ENCODE measurements at places on chromosomes 1 and 21.

DNA sequence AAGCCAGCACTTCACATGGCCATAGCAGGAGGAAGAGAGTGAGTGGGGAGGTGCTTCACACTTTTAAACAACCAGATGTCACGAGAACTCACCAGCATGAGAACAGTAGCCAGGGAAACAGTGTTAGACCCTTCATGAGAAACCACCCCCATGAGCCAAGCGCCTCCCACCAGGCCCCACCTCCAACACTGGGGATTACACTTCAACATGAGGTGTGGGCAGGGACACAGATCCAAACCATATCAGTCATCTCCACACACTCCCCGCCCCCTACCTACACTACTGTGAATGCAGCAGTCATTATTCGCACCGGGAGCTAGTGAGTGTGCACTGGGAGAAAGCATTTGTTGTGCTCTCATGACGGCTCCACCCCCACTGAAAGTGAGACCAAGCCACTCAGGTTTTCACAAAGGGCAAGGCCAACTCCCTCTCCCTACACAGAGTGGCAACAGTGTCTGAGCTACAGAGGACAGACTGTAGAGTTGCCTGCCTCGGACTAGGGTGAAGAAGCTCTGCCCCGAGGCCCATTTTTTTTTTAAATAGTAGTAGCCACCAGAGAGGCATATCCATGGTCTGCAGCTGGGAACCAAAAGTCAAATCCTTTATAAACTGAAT, 125.6 kb downstream of the BARHL2 start:
- DNase-seq, result no peak

DNA sequence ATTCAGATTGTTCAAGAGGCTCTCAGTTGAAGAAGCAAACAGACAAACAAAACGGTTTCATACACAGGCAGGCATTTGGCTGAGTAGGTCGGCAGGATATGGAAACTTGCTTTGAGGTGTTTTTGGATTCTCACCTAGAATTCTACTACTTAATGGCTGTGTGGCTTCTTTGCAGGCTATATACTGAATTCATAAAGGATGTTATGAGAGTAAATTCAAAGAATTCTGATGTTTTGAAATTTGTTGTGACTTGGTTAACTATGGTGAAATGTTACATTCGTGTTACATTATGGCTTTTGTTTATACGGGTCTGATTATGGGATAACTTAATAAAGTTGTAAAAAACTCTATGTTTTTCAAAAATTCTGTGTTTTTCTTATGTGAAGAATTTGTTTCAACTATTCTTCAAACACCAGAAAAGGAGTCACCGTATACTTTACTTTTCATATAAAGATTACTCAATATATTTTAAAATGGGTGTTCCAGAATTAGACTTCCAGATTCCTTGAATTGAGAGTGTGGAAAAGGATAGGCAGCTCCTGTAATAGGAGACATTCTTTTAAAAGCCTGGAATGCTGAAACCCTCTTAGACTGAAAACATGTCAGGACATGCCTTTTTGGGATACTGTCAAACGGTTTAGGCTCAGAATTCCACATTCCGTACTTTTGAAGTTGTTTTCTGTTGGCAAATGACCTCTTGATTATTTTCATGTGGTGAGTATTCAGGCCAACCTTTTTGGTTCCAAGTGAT, 8.2 kb upstream of the IRF2BP2 start:
- DNase-seq, result no peak

DNA sequence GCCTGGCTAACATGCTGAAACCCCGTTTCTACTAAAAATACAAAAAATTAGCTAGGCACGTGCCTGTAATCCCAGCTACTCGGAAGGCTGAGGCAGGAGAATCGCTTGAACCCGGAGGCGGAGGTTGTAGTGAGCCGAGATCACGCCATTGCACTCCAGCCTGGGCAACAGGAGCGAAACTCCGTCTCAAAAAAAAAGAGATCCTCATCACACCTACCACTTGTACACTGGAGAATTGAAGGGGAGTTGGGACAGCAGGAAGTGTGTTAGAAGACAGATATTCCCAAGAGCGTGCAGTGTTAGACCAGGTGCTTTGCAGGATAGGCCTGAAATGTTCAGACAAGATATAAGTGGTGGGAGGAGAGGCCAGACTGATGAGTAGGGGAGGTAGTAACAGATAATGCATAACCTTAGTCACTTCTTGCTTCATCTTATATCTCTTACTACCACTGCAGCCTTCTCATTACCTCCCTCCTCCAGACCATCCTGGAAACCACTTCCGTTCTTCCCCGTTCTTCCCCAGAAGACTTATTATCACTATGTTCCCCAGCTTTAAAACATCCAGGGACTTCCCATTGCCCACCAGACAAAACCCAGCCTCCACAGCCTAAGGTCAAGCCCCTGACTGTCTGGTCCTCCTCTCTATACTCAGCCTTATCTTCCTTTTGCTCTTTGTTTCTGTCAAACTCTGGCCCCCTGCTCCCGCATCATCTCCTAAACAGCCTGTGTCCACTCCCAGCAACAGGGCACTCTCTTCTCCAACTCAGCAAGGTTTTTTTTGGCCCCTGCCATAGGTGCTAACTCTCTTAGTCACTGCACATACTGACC, 21.3 kb downstream of the FAM20B start:
- DNase-seq, result no peak

DNA sequence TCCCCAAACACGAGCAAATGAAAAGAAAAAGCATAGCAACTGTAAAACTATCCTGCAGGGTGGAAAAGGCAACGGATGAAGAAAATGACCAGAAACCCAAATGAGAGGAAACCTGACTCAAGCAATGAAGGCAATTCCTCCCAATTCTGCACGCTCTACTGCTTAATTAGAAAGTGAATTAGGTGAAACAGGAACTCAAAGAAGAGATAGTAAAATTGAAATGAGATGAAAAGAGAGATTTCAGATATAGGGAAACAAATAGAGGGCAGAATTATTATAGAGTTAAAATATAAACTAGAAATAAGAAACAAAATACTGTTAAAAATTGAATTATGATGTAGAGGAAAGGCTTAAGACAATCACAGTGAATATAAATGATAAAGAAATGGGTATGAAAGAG, 27.5 kb upstream of the ITPKB start:
- no peak for DNase-seq

DNA sequence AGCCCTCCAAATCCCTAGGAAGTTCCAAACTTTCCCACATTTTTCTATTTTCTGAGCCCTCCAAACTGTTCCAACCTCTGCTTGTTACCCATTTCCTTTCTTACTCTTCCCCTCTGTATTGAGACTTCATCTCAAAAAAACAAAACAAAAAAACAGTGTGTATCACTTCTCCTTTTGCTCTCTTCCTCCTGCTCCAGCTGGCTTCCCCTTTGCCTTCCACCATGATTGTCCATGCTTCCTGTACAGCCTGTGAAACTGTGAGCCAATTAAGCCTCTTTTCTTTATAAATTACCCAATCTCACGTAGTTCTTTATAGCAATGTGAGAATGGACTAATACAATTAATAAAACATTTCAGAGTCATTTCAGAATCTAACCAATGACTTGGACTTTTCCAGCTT, 69.6 kb upstream of the KRTAP19-8 start:
- DNase-seq, result no peak

DNA sequence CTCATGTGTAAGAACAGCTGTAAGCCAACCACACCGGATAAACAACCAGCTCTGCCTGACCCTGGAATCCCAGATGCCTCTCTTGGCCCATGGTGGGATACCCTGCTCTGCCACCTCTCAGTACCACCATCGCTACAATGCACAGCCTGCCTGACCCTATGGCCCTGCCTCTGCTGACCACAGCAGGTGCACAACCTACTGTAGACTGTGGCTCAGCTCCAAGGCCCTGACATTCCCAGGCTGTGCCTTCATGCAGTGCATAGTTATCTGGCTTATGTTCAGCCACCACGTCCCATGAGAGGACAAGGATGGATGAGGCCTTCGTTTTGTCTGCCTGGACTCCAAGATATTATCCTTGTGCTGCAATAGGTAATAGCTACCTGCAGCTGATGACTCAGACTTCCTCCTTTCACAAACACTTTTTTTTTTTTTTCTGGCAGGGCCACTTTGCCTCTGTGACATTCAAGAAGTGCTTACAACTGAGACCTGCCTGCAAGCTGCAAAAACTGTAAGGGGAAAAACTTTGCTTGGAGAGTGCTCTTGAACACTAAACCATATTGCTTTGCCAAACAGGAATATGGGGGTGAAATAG, 177.7 kb downstream of the URB2 start:
- no peak for DNase-seq

DNA sequence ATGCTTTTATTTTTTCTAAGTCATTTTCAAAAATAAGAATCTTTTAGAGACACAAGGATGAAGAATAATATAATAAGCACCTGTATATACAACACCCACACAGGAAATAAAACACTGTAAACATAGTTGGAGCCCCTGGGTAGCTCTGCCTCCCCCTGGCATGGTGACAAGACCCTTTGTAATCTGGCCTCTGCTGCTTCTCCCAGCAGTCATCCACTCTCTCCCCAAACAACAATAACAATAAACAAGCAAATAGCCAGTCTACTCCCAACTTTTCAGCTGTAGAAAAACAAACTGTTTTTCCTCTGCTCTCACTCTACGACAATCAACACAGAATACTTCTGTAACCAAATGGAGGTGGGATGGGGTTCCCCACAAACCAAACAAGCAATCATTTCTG, 110.1 kb downstream of the CSMD2 start:
- DNase-seq, result no peak

DNA sequence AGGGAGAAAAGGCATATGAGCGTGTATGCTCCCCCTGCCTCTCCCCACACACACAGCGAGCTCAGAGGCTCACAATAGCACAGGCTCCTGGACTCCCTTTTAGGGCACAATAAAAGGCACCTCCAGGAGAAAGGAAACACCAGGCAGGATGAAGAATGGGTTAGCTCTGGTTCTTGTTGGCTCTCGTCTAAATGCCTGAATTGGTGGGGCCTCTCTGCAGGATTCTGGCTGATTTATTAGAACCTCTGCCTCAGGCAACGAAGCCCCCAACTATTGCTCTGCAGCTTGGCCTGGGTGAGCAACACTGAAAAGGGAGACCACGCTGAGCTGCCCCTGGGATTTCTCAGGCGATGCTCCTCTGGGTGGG, 590.9 kb upstream of the PLXNA2 start:
- no peak for DNase-seq

GRCh38 chr1:186511761-186512637, 51.1 kb upstream of the PDC start:
- no peak for DNase-seq

DNA sequence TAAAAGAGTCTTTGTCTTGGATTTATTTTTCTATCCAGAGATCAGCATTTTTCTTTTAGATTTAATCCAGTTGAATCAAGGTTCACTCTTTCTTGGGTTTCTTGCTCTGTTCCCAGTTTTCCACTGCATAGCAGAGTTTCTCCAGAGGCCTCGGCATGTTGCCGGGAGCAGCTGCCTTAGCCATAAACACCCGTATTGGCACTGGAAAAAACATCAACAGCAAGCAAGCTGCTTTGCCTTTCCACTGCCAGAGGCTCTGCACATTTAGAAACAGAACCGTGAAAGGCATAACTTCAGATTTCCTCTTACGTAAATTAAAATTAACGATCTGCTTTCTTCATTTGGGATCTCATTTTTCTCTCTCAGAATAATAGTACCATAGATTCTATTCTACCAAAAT, 181.8 kb upstream of the L1TD1 start:
- DNase-seq, result no peak

GRCh38 chr21:29193072-29193471, 62.6 kb downstream of the MAP3K7CL start:
- DNase-seq, result no peak

DNA sequence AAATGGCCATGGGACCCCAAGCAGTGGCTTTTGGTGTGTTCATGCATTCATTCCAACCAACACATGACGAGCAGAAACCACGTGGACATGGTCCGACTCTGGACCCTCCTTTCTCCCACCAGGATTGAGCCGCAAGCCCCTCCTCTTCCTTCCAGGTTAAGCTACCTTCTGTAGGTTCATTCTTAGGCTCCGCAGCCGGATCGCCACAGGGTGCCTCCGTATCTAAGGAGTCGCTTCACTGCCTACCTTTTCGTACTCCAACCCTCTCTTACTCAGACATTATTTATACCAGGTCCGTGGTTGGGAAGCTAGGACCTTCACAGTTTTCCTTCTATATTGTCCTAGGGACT, 63.6 kb downstream of the RHBG start:
- DNase-seq, result no peak

DNA sequence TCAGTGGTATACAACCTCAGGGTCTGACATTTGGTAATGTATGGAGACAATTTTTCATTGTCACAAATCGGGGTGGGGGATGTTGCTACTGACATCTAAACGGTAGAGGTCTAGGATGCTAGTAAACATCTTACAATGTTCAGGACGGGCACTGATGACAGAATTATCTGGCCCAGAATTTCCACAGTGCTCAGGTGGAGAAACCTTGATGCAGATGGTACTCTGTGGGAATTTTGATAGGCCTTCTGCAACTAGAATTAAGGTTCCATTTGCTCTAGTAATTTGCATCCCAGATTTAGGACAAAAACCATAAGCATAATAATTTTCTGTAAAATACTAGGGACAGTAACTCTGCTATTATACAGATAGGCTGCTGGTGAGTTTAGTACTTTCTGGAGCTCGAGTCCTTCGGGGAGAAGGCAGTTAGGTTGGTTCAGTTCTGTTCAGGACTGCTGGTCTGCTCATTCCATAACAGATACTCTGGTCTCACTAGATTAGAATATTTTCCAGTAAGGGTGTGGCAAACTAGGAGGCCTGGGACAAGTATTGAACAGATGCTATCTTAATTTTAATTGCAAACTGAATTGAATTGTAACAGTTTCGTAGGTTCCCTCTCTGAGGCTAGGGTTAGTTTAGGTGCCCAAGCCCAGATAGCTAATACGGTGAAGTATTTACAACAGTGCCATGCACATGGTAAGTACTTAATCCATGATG, 11.4 kb downstream of the METTL13 start:
- no peak for DNase-seq

DNA sequence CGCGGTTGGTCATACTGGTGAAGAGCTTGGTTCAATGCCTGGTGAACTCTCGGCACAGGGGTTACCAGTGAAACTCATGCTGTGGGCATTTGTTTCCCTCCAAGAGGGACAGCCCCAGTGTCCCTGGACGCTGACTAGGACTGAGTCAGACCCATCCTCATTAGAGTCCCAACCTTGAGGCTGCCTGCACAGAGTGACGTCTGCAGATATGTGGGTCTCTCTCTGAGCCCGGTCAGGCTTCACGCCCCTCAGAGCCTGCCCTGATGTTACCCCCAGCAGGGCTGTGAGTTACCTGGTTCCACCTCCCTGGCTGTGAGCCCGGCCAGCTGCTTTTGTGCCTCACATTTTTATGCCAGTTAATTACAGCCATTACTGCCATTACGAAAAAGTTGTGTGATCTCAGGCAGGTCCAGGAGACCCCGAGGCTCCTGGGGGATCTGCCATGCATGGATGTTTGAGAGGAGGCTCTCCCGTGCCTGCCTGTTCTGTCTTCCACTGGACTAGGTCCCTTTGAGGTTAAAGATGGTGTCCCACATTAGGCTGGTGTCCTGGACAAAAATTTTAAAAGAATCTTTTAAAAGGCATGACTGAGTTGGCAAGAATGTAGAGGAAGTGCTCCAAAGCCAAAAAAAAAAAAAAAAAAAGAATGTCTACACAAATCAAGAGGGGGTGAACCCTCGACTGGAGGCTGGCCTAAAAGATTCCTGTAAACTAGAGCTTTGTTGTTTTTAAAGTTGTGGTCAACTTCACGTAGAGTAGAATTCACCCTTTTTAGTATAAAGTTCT, 36.6 kb upstream of the PADI1 start:
- DNase-seq, result no peak

GRCh38 chr21:31753949-31754707, 22.2 kb upstream of the SCAF4 start:
- DNase-seq, result no peak
